ENCODE measurements at places on chromosomes 2 and 18.

DNA sequence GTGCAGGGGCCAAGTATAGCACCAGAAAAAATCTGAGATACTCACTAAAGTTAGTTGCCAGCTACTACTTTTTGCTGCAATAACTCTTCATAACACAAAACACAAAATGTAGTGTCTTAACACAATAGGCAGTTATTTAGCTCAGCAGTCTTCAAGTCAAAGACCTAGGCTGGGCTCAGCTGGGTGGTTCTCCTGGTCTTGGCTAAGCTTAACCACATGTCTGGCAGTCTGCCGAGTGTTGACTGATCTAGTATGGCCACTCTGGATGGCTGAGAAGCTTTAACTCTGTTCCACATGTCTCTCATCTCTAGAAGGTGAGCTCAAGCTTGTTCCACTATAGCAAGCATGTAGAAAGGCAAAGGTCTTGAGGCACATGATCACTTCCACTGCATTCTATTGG lies 451.6 kb downstream of the SOX11 start:
- no peak for DNase-seq

DNA sequence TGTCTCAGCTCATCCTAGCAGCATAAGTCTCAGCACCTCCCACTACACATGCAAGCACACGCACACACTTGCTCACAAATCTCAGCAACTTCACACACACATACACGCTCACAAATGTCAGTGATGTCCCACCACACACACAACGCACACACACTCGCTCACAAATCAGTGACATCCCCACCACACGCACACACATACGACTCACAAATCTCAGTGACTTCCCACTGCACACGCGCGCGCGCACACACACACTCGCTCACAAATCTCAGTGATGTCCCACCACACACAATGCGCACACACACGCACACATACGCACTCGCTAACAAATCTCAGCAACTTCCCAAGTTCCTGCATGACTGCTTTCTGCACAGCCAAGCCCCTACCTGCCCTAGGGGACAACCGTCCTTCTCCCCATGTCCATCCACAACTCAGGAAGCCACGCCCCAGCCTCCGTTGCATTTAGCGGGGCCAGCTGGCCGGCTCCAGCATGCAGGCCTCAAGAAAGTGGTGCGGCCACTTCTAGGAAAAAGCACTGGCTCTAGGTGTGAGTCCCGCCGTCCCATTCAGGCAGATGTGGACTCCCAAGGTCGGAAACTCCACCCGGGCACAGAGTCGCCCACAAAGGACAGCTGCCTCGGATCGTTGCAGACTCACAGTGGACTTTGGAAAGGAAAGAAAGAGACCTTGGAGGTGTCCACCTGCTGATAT lies 180.1 kb upstream of the SALL3 start:
- no peak for DNase-seq

DNA sequence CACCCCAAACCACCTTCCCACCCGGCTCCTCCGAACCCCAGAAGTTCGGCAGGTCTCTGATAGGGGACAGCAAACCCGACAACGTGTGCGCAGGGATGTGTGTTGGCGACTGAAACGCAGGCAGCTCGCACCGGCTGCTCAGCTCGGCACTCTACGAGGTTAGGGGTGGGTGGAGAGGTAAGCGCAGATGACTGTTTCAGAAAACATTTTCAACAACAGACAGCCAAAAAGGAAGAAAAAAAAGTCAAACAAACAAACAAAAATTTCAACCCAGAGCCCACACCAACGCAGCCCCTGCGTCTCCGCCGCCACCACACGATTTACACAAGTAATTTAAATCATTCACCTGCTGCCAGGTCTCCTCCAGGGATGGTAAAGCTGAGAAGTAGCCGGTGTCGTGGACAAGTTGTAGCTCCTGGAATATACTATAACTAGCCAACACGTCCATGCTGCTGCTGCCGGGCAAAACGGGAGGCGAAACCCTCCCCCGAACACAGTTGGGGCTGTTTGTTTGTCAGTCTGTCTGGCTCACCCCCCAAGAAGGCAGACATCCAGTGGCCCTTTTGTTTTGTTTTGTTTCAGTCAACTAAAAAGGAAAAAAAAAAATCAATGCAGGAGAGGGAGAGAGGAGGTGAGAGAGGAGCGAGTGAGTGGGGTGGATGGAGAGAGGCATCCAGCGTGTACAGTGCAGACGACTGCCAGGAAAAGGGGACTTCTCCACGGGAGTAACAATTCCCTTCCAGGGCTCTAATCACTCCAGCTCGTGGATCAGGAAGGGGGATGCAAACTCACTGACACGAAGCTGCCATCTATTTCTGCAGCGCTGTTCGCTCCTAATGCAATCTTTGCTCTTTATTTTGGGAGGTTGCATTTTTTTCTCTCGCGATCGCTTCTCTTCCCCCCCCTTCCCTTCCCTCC lies at the start of gene KLF7:
TSS of gene KLF7 (minus strand) at position 828 of the 918 bp plus-strand sequence. CDS start at position 448, 380 bp downstream.
- no peak for DNase-seq

- no peak for DNase-seq
Observed at GRCh38 chr2:206082298-206082843, 3.6 kb downstream of the INO80D start.

GRCh38 chr2:41763141-41763540 lies 284.7 kb upstream of the PKDCC start:
- DNase-seq = no peak

DNA sequence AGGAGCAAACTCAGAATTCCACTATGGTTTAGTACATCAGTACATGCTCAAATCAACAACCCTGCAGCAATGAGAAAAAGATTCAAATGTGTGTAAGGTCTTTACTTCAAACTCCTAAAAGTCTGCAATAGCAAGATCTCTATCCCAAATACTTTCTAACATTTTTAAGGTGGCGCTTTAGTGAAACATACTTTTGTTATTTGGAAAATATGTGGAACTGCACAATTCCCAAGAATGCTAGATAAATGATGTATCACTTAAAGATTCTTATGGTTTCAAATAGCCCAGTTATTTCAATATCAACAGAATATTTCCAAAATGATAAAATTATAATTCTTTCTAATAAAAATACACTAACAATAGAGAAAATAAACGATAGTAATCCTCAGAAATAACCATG lies 227.6 kb upstream of the SMAD7 start:
- no peak for DNase-seq

- DNase-seq = no peak
Observed at GRCh38 chr2:230888824-230889400, 24.2 kb downstream of the ITM2C start.

DNA sequence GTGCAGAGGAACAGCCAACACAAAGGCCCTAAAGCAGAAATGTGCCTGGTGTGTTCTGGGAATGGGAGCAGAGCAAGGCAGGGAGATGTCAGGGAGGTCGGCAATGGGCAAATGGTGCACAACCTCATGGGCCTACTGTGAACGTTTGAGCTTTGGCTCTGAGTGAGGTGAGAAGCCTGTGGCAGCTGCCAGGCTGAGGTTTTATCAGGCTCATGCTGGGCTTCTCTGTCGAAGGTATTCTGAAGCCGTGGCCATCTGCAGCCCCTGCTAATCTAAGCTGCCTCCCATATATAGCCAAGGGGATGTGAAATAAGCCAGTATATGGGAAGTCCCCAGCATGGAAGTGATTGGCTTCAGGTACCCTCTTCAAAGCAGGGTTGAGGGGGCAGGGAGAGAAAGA lies 193.3 kb downstream of the SLC4A3 start:
- DNase-seq = no peak

DNA sequence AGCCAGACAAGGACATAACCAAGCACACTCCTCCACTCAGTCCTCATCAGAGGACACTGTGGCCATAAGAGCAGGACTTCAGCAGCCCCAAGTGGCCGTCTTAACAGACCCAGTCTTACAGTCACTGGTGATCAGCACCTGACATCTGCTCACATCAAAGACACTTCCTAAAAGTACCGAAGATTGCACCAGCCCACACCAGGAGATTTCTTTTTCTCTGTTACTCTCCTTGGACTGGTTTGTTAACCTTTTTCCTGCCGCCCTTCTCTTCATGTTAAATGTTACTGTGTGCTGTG lies 44.1 kb downstream of the MRPS5 start:
- DNase-seq = no peak

DNA sequence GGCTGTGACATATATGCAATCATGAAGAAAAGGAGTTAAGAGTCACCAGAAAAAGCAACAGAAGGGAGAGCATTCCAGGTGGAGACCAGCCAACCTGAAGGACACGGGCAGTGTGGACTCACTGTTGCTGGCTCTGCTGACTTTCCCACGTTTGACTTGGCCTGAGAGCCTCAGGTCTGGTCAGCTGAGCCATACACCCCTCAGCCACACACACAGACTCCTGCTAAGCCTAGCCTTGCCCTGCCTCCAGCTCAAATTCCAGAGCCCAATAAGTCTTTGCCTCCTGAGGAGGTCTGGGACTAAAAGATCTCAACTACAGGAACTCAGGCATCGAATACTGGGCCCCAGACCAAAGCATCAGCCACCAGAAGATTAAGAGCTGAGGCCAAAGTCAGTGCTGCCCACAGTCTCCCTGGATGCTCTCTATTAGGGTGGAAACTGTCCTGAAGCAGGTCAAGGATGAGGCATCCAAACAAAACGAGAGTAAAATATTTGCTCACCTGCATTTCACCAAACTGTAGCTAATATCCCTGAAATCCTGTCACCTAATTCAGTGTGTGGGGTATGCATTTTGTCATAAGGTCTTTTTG lies 23.3 kb downstream of the CACNB4 start:
- DNase-seq = no peak

Data from KG1 (cell line).